Kidney tubule cell (primary cell): ENCODE measurements at places on chromosomes 7 and 10.

DNA sequence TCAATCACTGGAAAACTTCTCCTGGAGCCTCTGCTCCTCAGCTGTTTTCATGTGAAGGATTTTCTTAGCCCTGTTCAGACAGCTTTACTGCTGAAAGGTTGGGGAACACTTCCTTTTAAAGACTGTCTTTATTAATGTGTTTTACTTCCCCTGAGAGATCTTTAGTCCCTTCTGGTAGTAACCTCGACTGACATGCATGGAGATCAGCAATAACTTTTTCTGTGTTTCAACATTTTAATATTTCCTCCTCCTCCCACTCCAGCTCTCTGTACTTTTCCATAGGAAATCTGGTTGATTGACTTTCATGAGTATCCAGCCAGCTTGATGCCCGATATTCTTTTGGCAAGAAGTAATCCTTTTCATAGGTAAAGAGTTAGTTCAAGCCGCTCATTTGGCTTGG is 62.7 kb upstream of the STRIP2 start:
- DNase-seq: no peak

- peak; percentile 97 for DNase-seq
Measured at GRCh38 chr7:151597541-151598444, 78.1 kb upstream of the RHEB start.

- DNase-seq: peak; percentile 78
Measured at GRCh38 chr7:47653550-47654411, 71.9 kb upstream of the TNS3 start.

GRCh38 chr7:73707045-73707631 is 12.3 kb downstream of the STX1A start:
- DNase-seq: peak; percentile 86

DNA sequence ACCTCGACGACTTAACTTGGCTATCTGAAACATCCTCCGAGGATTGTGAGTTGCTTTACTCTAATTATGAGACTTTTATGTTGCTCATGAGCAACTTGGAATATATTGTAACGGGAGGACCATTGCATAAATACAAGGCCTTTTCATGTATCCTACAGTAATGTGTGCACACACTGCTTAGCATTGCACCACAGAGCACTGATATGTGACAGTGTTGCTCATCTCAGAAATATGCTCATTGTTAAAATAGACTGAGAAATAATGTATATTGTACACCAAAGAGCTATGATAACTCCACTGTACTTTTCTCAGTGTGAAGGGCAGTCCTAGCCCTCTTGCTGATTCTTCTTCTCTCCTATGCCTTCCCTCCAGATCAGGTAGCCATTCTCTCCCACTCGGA is 102.8 kb upstream of the CDK13 start:
- no peak for DNase-seq

GRCh38 chr10:77082601-77083252 is 554.9 kb downstream of the KCNMA1 start:
- no peak for DNase-seq

DNA sequence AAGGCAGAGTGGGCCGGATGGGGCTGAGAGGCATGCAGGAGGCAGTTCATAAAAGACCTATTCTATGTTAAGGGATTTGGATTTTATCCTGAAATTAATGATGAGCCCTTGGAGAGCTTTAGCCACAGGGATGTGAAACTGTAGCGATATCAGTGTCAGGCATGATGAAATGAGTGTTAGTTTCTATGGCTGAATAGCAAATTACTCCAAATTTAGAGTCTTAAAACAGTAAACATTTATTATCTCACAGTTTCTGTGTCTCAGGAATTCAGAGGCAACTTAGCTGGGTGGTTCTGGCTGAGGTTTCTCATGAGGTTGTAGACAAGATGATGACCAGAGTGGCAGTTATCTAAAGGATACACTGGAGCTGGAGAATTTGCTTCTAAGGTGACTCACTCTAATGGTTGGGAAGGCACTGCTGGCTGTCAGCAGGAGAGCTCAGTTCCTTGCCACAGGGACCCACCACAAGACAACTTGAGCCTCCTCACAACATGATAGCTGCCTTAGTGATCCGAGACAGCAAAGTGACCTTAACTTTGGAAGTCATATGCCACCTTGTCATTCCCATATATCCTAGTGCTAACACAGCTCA is 36.7 kb upstream of the SFTPD start:
- peak; percentile 46 for DNase-seq
